ENCODE measurements at places on chromosomes 4 and X.

DNA sequence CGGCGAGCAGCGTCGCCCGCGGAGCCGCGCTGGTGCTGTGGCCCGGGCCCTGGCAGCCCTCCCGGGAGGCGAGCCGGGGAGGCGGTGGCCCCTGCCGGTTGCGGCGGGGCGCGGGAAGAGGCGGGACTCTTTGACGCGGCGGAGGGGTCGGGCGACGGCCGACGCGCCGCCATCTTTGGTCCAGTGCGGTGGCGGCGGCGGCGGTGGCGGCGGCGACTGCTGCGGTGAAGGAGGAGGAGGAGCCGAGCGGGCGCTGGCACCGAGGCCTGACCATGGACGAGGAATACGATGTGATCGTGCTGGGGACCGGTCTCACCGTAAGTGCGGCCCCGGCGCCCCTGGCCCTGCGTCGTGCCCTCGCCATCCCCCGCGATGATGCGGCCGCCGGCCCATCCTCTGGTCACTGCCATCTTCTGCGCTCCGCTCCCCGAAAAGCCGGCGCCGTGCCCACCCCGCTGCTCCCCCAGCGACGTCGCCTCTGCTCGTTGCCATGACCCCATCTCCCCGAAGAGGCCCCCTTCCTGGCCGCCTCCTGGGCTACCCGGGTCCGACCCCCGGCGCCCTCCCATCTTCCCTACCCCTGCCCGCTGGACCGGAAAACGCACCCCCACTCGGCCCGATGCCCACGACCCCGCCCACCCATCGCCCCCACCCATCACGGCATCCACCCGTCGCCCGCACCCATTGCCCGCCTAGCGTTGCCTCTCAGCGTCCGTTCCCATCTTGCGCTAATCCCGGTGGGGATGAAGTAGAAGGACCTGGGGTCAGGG lies at the start of gene GDI1:
Gene GDI1 (plus strand): TSS at position 172 of the 770 bp plus-strand sequence. CDS start 101 bp downstream, at position 273.
- peak; percentile 38 for DNase-seq

GRCh38 chr4:7806338-7807090 lies 133.1 kb downstream of the AFAP1 start:
- no peak for DNase-seq

DNA sequence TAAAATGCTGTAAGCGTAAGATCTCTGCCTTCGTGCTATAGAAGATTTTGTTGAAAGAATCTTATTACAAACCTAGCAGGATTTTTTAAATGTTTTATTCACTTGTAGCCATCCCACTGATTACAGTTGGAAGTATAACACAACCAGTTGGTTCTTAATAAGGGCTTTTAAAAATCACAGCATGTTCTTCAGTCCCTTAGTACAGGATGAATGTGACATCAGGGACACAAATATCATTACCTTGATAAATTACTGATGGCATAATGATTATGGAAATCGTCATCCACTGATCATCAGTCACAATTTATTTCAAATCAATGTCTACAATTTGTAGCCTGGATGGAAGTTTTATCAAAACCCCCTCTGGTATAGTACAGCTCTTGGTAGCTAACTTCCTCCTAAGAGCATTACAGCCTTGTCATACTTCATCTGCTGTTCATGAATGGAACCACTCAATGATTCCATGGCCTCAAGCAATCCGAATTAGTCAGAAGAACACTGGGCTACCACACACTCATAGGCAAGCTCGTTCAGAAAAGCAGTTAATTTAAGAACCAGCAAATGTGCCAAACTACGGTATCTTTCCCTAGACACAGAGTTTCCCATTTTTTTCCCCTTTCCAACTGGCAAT lies 389.2 kb upstream of the TENM3 start:
- DNase-seq: no peak

DNA sequence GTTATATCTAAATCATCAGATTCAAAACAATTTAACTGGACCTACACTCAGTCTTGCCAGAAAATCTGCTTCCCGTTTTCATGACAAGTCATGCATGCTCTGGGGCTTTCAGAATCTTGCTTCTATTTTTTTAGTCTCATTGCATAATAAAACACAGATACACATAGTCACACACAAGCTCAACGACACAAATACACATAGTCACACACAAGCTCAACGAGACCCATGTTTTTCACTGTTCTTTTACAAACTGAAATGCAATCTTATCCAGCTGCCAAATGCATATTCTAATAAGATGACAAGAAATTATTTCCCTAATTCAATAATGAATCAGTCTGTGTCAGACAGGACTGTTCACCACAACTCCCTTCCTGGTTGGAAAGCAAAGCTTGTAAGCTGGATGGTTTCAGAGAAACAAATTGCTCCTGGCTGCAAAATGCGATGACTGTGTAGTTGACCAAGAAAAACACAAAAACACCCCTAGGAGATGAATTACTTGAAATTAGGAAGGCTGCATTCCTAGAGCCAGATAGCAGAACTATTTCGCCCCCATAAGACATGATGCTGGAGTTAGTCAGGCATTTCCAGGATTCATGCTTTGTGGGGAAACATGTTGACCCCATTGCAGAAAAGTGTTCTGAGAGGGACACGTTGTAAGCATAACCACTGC lies 208.7 kb downstream of the CHIC2 start:
- no peak for DNase-seq

- no peak for DNase-seq
Measured at GRCh38 chr4:104206784-104207183, 287.9 kb downstream of the CXXC4 start.

DNA sequence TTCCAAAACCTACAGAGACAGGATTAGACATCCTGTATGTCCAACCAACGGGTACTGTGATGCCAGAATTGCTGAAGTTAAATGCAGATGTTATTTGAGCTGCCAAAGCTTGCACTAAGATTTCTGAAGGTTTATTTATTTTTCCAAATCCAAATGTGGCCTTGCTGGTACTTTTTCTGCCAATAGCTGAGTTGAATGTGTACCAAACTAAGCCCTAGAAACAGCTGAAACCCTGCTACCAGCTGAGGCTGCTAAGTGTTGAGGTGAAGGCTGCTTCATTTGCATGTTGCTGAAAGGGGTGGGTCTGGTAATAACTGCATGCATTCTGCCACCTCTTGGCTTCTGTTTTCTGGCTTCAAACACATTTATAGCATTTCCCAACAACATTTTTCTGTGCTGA lies 366.5 kb downstream of the FAT4 start:
- DNase-seq: no peak
